Effector memory CD4-positive, alpha-beta T cell (primary cell): ENCODE measurements at places on chromosomes 12 and 14.

- no peak for DNase-seq
Observed at GRCh38 chr14:69246331-69246730, 13.6 kb upstream of the GALNT16 start.

- DNase-seq: no peak
Observed at GRCh38 chr14:39957290-39957689, 525.1 kb upstream of the FBXO33 start.

- no peak for DNase-seq
Observed at GRCh38 chr12:52407918-52408317, 1.8 kb upstream of the KRT82 start.

DNA sequence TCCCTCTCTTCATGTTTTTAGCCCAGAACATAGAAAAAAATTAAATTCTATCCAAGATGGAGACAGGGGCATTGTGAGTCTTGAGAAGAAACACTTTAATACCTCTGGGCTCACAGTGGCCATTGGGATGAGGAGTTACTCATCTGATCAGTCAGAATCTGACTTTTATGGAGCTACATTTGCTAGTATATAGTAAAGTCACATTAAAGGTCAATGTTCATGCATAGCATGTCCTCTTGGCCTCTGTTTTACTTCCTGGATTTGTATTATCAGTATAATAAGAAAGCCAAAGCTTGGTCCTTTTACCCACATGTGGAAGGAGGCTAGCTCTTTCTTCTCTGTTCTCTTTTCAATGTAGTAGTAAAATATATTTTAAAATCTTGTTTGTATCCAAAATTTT is 93.6 kb upstream of the CNOT2 start:
- DNase-seq: no peak

DNA sequence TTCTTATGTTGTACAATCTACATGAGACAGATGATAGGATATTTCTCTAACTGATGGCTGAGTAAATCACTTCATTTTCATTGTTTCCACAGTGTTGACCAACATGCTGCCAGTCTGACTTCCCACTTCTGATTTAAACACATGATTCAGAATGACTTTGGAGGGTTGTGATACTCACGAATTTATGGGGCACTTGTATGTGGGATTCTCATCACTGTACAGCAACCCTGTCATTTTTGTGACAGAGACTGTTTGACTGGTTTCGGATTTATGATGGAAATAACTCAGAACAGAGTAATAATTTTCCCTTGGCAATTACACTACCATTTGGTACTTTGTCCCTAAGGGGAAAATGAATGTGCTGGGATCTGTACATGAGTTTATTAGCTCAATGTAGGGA is 333.8 kb downstream of the TRHDE start:
- DNase-seq: no peak

- no peak for DNase-seq
Observed at GRCh38 chr12:85803231-85803630, 33.0 kb downstream of the RASSF9 start.

- DNase-seq: no peak
Observed at GRCh38 chr14:88064841-88065240, 59.9 kb downstream of the GPR65 start.

DNA sequence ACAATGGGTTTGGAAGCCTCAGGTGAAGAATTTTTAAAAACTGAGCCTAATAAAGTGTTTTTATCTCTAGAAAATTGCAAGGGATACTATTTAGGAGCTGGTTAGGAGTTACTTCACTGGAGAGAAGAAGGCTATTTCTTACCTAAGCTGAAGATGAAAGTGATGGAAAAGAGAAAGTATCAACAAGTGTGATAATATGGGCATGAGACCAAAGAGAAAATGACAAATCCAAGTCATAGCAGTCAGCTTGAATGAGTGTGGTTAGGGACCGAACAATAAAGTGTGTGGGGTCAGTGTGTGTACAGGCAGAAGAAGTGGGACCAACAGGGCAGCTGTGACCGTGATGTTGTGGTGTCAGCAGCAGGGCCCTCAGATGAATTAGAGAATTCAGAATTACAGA is 24.2 kb upstream of the ADAMTS20 start:
- no peak for DNase-seq

GRCh38 chr14:33280646-33281045 is 342.0 kb downstream of the NPAS3 start:
- no peak for DNase-seq

DNA sequence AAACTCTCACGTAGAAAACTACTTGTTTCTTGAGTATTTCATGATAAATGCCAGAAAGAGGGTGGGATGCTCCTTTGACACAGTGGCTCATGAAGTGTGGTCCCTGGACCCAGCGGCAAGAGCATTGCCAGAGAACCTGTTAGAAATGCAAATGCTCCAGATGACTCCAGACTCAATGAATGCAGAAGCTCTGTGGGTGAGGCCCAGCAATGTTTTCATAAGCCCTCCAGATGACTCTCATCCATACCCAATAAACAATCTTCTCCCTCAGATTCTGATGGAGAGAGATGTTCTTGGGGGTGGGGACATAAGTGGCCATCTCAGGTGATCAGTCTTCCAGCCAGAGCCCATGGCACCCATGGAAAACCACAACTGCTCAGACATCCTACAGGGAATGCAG is 88.9 kb downstream of the SMOC1 start:
- DNase-seq: no peak

DNA sequence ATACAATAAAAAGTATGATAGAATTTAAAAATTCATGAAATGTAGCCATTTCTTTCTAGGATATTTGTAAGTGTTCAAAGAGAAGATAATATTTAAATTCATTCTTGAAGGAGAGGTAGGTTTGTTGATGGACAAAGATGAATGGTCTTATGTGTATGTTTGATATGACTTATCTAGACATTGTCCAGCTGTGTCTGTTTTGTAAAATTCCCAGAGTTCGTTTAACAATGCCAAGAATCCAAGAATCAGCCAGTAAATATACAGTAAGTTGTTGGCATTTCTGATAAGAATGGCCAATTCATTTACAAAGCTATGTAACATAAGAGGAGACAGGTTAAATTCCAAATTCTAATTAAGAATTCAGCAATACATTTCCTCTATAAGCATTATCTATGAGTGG is 150.9 kb downstream of the ADAMTS20 start:
- DNase-seq: no peak

- no peak for DNase-seq
Observed at GRCh38 chr14:24848102-24848790, 201.7 kb downstream of the STXBP6 start.

DNA sequence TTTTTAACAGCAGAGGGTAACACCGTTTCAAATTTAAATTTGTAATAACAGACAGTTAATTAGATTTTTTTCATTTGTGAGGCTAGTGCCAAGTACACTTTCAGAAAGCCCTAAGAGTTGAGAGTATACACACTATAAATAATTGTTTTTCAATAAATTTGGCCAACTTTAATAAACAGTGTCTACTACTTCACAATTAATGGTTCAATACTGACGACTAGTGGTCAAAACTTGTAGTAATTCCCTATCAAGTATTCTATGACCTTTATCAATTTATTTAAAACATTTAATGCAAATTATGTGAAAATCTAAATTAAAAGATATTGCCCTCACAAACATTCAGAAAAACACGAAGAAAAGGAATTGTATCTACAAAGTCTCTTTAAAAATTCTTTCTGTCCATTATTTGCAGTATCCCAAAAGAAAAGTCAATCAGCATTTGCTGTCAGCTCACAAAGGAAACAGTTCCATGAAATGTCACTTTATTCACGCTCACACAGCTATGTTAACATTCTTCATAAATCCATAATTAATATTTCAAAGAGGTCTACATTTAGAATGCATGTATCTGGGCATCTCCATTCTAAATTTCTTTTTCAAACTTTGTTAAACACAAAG is 91.2 kb downstream of the CEP128 start:
- no peak for DNase-seq

DNA sequence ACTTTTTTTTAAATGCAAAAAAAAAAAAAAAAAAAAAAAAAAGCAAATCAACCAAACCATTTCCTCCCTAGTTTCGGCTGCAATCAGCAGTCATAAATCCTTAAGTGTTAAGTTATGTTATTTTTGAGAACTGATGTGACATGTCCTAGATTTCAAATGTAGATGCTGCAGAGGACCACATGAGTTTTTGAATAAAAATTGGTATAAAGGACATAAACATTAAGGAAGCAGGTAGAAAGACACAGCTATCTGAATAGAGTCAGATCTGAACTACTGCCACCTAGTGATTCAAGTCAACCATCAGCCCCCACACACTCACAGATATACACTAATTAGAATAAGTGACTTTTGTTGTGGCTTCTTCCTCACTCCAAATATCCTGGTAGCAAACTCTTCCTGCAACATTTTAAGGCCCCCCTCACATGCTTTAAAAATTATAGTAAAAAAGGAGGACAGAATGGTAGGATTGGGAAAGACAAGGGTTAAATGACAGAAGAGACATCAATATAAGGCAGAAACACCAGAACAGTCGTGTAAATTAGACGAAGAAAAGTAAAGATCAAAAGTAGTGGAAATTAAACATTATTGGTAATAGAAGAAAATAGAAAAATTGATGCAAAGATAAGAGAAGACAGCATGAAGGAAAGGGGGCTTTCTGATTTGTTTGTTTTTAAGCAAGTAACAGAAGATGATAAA is 394.5 kb upstream of the ATP2B1 start:
- no peak for DNase-seq

- no peak for DNase-seq
Observed at GRCh38 chr12:71277866-71278265, 120.1 kb upstream of the TSPAN8 start.

GRCh38 chr12:67472539-67472938 is 176.0 kb upstream of the DYRK2 start:
- no peak for DNase-seq

DNA sequence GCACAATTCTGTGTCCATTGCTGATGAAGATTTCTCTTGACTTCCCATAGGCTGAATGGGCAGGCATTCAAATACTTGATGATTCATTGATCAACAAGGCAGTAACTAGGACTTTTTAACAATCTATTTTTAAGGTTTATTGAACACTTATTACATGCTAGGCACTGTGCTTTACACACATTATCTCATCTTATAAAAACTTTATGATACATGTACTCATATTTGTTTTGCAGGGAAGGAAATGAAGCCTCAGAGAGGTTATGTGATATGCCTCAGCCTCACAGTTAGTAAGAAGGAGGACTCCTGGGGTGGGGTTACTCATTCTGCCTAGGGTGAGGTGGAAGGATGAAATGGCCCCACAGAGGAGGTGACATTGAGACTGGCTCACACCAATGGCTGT is 12.9 kb upstream of the EMP1 start:
- no peak for DNase-seq

DNA sequence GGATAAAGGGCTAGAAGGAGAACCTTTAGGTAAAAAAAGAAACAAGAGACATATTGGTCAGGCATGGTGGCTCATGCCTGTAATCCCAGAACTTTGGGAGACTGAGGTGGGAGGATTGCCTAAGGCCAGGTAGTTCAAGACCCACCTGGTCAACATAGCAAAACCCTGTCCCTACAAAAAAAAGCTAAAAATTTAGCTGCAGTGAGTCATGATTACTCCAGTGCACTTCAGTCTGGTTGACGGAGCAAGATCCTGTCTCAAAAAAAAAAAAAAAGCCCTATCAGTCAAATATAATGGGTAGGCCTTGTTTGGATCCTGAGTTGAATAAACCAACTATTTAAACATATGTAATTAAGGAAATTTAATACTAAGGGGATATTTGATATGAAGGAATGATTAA is 54.2 kb downstream of the PPP1R36 start:
- DNase-seq: no peak

GRCh38 chr12:116302166-116303058 is 24.9 kb upstream of the MED13L start:
- no peak for DNase-seq

GRCh38 chr14:36057452-36058116 is 118.9 kb downstream of the PTCSC3 start:
- DNase-seq: no peak

DNA sequence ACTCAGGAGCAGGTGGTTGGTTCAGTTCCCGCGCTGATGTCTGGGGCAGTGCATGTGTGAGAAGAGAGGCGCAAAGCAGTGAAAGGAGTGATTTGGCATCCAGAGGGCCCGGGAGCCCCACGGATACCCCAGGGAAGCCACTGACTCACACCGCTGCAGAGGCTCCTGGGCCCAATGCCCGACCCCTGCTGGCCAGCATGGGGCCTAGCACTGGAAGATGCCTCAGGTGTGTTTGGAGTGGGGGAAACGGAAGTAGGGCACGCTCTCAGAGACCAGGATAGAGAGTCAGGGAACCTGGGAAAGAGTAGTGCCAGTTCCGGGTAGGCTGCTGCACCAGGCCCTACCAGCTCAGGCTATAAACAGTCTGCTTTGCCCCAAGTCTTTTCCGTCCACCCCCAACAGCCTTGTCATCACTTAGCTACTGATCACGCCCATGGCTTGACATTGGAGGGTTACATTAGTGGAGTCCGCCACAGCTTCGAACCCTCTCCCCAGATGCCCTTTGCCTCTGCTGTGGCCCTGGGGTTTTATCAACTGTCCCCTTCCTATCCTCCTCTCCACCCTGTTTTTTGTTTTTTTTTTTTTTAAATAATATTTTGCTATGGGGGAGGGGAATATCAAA is 9.5 kb upstream of the CSAD start:
- DNase-seq: peak; percentile 15

GRCh38 chr12:93121729-93122488 is 192.8 kb upstream of the EEA1 start:
- no peak for DNase-seq

DNA sequence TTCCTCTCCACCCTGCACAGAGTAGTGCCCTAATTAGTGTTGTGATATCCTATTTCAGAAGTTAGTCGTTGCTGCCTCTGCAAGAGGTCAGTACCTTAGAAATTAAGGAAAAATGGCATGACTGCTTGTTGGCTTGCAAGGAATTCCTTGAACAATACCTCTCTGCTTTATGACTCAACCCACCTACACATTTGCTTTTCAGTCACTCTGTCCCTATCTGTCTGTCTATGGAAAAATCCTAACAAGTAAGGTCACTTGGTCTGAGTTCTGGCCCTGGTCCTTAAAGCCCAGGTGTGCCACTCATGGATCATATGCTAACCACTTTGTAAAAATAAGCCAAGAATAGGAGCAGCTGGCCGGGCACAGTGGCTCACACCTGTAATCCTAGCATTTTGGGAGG is 116.4 kb upstream of the ATF1 start:
- DNase-seq: no peak

DNA sequence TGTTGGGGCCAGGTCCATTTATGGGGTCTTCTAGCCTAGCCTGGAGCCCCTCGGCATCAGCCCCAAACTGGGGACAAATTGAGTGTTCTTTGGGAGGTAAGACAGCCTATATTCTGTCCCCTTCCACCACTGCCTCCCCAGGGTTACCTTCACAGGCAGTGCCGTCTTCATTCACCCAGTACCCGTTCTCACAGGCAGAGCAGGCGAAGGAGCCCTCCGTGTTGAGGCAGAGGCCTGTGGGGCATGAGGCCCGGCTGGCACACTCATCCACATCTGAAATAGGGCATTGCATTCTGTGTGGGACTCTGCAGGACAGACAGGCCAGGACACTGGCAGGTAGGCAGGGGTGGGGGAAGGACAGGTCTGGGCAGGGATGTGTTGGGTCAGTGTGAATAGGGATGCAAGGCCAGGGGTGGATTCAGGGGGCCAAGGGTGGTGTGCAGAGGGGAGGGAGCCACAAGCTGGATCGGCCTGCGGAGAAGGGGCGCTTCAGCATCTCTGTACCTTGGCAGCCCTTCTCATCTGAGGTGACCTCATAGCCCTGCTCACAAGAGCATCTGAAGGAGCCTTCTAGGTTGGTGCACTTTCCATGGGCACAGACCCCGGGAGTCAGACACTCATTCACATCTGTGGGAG is 16.1 kb downstream of the ISCA2 start:
- DNase-seq: no peak

GRCh38 chr12:111673503-111673902 is 12.3 kb downstream of the BRAP start:
- DNase-seq: no peak

- DNase-seq: no peak
Observed at GRCh38 chr12:91913651-91914050, 232.0 kb downstream of the BTG1 start.
